ENCODE measurements at places on chromosomes 1 and 21. TPM values are rescaled to one million over a fixed set of nuclear protein-coding genes. Genes with fewer than 3 reads are reported as not detected.
A peak's percentile ranks its signal among the peaks of the same experiment; 100 is the strongest.

DNA sequence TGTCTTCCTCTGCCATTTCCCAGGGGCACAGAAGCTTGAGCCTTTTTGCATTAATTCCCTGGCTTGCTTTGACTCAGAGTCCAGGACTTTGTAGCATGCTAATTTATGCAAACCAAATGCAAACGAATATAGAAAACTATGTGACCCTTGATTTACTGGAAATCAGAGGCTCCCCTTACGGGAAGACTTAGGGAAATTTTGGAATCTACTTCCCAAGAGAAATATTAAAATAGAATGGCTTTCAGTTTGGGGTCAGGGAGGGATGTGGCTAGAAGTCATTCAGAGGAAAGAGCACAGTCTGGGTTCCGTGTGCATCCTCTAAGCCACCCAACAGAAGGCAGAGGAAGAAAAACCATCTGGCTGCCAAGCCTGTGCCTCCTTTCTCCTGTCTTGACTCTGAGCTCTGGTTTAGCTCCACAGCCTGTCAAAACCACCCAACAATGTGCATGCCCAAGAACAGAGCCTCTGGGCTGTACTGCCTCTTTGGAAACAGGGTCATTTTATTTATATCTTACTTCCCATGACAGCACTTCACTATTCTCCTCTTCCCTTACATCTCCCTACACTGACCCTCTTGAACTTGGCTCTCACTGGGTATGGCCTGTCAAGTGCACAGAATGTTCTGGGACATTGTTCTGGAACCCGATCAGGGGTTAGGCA lies 30.1 kb downstream of the ATF3 start:
- peaks cover 7% of the 10 kb centered on the region for H3K27me3 ChIP-seq
- peaks cover 4% of the 10 kb centered on the region for H3K4me1 ChIP-seq
- H3K36me3 ChIP-seq: peaks cover 11% of the 10 kb centered on the region
- peak overlapping the region; percentile 46 for H3K4me3 ChIP-seq
- DNase-seq: no peak

GRCh38 chr1:118618618-118619340 lies 369.4 kb downstream of the TBX15 start:
- no peaks in the 10 kb centered on the region for H3K36me3 ChIP-seq
- no peaks in the 10 kb centered on the region for H3K4me1 ChIP-seq
- no peak overlapping the region for H3K27ac ChIP-seq
- DNase-seq: no peak
- H3K27me3 ChIP-seq: no peaks in the 10 kb centered on the region
- H3K4me3 ChIP-seq: no peak overlapping the region

GRCh38 chr21:28547766-28548165 lies 444.9 kb downstream of the LTN1 start:
- no peaks in the 10 kb centered on the region for H3K36me3 ChIP-seq
- DNase-seq: no peak
- H3K4me3 ChIP-seq: no peak overlapping the region
- H3K27me3 ChIP-seq: no peaks in the 10 kb centered on the region
- no peaks in the 10 kb centered on the region for H3K4me1 ChIP-seq

DNA sequence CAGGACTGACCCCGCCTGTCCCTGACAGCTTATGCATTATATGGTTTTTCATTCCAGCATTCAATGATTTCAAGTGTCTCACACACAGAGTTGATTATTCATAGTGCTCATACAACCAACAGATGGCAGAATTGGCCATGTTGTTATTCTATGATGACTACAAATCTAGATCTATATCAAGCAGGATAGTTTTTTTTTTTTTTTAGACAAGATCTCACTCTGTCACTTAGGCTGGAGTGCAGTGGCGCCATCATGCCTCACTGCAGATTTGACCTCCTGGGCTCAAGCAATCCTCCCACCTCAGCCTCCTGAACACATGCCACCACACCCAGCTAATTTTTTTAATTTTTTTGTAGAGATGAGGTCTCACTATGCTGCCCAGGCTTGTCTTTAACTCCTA lies 40.1 kb upstream of the LRRC8D start:
- DNase-seq: no peak
- no peaks in the 10 kb centered on the region for H3K36me3 ChIP-seq
- H3K27ac ChIP-seq: no peak overlapping the region
- H3K4me3 ChIP-seq: no peak overlapping the region

Gene AMY2A
- not detected for total RNA-seq

Gene SERTAD4
- total RNA-seq: 1.5 TPM

Gene ORC1
- 3.4 TPM for total RNA-seq
